ENCODE measurements at places on chromosomes 7 and 10.

- DNase-seq = no peak
Measured at GRCh38 chr7:35241436-35241835, 12.5 kb downstream of the TBX20 start.

- no peak for DNase-seq
Measured at GRCh38 chr7:130823060-130823459, 89.1 kb upstream of the KLF14 start.

- no peak for DNase-seq
Measured at GRCh38 chr10:130053561-130053960, 57.1 kb downstream of the C10orf143 start.

- DNase-seq = no peak
Measured at GRCh38 chr10:69065406-69066361, 22.2 kb upstream of the SRGN start.

- no peak for DNase-seq
Measured at GRCh38 chr7:108083980-108084379, 46.2 kb downstream of the LAMB4 start.

All from renal cortex interstitium (tissue), 15 donors.